IPS DF 19.7 (cell line): ENCODE measurements at places on chromosomes 2 and 18.

GRCh38 chr2:33130544-33130943 lies 183.8 kb downstream of the LTBP1 start:
- DNase-seq, result no peak

DNA sequence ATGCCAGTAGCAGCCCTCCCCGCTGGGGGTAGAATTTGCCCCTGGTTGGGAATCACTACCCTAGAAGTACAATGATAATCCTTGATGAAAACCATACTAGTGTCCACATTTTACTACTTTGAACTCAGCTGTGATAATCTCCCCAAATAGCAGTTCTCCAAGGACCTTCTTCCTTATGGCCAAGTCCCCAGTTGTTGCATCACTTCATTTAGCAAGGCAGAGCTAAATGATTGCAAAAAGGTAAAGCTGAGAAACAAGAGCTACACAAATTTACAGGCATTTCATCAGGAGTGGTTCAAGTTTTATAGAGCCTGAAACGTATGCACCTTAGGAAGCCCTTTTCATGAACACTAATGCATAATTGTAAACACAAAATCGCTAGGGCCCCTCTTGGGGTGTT lies 44.9 kb upstream of the REL start:
- DNase-seq, result no peak

GRCh38 chr2:194102546-194102945 lies 1554.5 kb upstream of the SLC39A10 start:
- DNase-seq, result no peak

GRCh38 chr2:16900405-16901025 lies 234.9 kb upstream of the CYRIA start:
- peak; percentile 17 for DNase-seq

DNA sequence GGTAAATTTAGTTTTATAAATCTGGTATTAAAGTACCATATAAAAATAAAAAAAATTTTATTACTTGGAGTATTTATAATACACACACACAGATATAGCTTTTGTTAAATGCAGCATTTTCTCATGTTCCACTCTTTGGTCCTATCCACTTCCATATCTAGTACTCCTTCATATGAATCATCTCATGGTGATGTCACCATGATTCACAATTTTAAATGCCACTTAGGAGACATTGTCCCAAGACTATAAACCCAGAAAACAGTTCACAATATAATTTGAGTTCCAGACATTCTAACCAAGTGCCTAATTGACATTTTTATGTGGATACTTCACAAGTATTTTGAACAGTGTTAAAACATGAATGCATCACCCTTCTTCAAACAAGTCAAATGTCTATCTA lies 1398.3 kb downstream of the DSC3 start:
- no peak for DNase-seq

DNA sequence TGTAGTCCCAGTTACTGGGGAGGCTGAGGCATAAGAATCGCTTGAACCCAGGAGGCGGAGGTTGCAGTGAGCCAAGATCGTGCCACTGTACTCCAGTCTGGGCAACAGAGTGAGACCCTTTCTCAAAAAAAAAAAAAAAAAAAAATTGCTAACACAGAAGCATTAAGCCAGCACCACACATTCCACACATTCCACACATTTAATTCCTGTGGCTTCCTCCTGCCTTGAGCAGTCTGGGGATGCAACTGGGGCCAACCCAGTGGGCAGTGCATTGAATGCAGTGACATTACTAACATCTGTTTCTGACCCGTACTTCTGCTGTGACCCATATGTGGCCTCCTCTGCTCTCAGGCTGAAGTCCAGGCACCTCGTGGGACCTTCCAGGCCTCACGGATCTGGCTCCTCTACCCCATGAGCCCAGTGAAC lies 107.0 kb downstream of the BCL2L11 start:
- DNase-seq, result peak; percentile 63

DNA sequence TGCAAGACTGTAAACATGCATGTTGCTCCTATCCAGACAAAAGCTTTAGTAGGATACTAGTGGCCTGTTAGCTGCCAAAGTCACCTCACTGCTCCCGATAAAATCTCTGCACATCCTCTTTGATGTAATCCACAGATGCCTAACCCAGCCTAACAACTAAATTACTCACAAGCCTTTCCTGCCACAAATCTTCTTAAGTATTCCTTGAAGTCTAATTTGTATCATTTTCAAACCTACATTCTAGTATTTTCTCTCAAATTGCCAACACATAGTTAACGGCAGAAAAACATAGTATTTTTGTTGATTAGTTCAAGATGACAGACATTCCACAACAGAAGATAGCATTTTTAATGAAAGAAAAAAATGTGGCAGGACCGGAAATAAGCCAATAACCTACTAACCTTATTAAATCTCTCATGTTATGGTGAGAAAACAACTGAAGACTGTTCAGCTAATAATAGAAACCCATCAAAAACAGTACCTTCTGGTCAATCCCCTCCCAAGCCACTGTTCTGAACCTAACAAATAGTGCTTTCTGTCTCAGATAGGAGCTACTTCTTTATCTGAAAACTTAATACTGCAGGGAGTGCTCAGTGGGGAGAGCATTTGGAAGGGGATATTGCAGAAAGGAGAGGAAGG lies at the start of gene MPP4:
TSS of gene MPP4 (minus strand) at position 57 of the 639 bp plus-strand sequence. CDS start 4,690 bp downstream, outside the sequence.
- no peak for DNase-seq

DNA sequence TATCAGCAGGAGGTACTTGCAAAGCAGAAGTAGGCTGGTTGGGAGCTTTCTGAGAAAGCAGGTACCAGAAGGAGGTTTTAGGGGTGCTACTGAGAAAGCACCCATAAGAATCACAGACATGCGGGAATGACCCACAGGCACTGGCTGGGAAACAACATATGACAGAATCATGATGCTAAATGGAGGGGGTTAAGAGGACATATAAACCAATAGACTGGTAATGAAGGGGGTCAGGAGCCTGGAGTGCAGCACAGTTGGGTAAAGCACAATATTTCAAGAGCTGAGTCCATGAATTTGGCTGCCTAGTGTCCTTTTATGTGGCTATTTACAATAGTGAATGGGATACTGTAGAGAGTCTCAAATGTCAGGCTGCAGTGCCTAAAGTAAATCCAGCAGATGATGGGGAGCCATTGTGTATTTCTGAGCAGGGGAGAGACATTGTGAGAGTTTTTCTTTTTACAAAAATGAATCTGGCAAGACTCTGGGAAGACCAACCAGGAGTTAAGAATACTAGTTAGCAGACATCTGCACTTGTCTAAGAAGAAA lies 27.6 kb upstream of the GMCL1 start:
- DNase-seq, result no peak

- no peak for DNase-seq
These were observed 562.8 kb downstream of the TNS1 start for GRCh38 chr2:217440000-217440399.

GRCh38 chr2:224027070-224027469 lies 12.0 kb downstream of the SERPINE2 start:
- peak; percentile 85 for DNase-seq

DNA sequence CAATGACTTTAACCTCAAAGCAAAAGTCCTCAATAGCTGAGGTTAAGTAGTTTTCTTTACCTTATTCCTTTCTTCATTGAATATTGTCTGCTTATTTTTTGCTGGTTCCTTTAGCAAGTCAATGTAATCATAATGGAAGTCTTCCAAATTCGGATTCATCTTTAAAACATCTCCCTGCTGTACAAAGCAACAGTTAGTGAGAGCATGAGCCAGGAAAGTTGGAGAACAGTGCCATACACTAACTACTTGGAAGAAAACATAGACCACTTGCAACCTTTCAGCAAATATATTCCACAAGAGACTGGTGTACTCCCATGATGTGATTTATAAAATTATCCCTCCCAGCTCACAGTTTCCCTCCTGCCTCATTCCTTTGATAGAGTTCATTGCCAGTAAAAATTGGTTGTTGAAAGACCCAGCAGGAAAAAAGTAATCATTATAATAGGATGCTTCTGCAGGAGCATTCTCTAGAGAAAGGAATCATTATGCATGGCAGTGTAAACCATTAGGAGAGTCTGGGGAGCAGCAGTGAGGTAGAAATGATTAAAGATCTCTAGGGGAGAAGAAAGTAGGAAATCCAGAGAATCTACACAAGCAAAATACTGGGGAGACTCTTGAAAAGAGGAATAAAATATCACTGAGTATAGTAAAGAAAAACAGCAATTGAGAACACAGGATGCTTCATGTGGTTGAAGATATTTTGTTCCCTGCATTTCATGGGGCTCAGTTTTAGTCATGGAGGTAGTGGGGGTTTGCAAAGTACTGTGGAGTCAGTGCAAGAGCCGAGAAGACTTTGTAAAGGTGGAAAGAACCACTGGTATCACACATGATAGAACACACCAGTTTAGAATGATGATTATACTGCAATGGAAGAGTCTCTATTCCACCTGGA lies 38.6 kb upstream of the TTN start:
- DNase-seq, result no peak

DNA sequence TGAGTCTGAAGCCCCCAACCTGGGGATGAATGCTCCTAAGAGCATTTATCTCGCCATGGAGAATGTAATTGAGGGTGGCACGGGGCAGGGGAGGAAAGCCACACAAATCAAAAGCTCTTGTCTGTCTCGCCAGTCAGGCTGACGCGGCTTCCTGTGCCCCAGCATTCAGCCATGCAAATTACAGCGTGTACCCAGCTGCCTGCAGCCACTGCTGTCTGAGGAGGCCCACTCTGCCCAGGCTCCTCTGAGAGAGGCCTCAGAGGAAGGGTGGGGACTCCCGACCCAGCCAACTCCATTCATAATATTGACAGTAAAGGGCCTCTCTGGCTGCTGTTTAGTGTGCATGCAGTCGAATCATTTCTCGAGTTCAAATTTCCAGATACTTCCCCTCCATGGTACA lies 22.0 kb downstream of the SMAD7 start:
- no peak for DNase-seq

GRCh38 chr2:37541516-37541915 lies 129.9 kb downstream of the CDC42EP3 start:
- DNase-seq, result no peak

DNA sequence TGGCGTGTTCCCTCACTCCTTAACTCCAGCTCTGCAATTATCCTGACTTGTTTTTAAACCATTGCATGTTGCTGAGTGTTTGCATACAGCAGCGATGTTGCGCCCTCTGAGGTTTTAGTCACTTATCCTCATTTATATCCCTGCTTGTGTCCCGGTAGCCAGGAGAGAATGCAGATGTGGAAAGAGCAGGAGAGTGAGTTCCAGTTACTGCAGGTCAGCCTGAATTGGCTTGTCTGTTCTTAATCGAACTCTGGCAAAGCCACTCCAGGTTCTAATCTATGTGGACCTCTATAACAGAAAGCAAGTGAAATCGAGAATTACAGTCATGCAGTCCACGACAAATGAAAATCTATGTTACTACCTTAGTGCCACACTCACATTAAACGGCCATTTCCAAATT lies 295.1 kb upstream of the REV1 start:
- no peak for DNase-seq

DNA sequence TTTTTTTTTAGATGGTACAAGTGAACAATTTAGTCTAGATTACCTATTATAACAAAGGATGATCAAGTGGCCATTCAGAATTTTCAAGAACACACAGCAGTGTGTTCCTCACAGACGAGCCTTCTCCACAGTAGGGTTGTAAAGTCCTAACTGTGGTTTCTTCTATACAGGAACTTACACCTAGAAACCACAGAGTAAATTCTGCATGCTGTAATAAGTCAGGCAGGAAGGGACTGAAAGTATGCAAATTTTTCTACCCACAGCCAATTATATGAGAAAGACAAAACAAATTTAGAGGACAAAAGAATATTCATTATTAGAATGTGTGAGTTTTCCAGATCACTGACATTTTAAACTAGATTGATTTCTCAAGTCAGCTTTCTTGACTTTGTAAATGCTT lies 99.5 kb downstream of the RBMS1 start:
- DNase-seq, result no peak

DNA sequence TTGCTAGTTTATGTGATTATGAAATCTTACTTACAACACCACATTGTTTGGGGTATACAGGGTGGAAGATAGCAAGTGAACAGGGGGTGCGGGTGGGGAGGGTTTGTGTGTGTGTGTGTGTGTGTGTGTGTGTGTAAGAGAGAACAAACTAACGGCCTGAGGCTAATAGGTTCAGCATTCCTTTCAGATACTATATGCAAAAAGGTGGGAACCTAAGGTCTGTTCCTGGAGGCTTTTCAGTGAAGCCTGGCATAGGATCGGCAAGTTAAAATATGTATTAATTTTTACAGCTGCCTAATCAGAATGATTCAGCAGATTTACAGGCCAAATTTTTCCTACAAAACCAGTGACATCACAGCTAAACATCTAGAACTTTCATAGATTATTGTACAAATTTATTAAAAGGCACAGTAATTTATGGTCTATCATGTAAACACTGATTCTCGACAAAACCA lies 7.6 kb upstream of the SPDYA start:
- DNase-seq, result no peak

DNA sequence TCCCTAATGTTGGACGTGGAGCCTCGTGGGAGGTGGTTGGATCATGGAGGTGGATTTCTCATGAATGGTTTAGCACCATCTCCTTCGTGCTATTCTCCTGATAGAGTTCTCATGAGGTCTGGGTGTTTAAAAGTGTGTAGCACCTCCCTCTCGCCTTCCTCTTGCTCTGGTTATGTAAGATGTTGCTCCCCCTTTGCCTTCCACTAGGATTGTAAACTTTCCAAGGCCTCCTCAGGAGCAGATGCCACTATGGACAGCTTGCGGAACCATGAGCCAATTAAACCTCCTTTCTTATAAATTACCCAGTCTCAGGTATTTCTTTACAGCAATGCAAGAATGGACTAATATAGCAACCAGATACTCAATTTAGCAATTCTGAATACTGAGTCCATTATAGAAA lies 82.4 kb upstream of the PELI1 start:
- DNase-seq, result no peak

DNA sequence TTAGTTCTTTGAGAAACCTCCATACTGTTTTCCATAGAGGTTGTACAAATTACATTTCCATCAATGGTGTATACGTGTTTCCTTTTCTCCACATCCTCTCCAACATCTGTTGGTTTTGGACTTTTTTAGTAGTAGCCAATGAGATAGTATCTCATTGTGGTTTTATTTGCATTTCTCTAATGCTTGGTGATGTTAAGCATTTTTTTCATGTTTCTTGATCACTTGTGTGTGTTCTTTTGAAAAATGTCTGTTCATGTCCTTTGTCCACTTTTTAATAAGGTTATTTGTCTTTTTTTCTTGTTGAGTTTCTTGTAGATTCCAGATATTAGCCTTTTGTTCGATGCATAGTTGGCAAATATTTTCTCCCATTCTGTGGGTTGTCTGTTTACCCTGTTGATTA lies 392.3 kb upstream of the ZEB2 start:
- DNase-seq, result no peak

- no peak for DNase-seq
These were observed 68.0 kb upstream of the NETO1 start for GRCh38 chr18:72935744-72936143.

- no peak for DNase-seq
These were observed 15.6 kb downstream of the RNF144A start for GRCh38 chr2:6932828-6933227.

- DNase-seq, result no peak
These were observed 10.2 kb downstream of the RALB start for GRCh38 chr2:120262761-120263428.

DNA sequence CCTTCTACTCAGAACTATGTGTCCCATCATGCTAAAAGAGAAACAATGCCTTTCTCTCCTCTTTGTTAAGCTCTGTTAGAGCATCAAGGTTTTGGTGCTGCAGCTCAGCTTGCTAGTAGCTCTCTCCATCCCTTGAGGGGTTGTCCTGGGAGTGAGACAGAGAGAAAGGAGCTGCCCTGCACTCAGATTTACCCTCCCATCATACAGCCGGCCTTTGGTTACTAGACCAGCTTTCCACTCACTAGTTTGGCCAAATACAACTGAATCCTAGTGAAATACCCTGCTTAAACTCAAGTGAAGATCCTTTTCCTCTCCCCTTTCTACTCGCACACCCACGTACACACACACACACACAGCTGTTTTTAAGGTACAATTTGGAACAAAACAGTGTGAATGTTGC lies 2.3 kb upstream of the CHN1 start:
- DNase-seq, result no peak
